ENCODE measurements at places on chromosomes 16 and 17.

GRCh38 chr16:76970745-76971099, 220.3 kb upstream of the MON1B start:
- DNase-seq: no peak

GRCh38 chr16:66918803-66919568, at the start of gene CDH16:
TSS of gene CDH16 (minus strand) at chr16:66918885. CDS start at chr16:66918065, 820 bp downstream.
- no peak for DNase-seq

- DNase-seq: no peak
These were observed 21.9 kb downstream of the PARN start for GRCh38 chr16:14608111-14608566.

DNA sequence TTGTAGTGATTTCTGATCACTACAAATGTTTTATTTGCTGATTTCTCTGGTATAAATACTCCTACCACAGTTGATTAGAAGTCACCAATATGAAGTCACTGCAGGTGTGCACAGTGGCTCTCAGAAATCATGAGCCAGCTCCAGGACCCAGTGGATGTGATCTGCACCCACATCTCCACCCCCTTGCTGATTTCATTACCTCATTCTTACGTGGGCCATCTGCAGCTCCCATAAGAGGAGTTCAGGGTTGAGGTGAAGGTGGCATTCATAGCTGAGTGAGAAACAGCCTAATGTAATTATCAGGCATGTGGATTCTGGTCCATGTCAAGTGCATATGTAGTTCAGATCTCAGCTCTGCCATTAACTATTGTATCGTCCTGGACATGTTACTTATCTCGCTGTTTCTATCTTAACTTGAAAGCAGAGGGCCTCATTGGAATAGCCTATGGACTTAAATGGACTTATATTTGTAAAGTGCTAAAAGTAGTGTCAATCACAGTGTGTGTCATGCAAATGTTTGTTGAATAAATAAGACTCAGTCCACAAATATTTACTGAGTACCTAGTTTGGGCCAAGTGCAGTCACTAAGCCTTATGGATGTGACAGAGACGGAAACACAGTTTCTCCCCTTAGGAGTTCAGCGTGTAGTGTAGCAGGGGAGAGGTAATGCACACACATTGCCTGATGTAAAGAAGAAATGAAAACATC, 40.7 kb upstream of the ZKSCAN2 start:
- no peak for DNase-seq

DNA sequence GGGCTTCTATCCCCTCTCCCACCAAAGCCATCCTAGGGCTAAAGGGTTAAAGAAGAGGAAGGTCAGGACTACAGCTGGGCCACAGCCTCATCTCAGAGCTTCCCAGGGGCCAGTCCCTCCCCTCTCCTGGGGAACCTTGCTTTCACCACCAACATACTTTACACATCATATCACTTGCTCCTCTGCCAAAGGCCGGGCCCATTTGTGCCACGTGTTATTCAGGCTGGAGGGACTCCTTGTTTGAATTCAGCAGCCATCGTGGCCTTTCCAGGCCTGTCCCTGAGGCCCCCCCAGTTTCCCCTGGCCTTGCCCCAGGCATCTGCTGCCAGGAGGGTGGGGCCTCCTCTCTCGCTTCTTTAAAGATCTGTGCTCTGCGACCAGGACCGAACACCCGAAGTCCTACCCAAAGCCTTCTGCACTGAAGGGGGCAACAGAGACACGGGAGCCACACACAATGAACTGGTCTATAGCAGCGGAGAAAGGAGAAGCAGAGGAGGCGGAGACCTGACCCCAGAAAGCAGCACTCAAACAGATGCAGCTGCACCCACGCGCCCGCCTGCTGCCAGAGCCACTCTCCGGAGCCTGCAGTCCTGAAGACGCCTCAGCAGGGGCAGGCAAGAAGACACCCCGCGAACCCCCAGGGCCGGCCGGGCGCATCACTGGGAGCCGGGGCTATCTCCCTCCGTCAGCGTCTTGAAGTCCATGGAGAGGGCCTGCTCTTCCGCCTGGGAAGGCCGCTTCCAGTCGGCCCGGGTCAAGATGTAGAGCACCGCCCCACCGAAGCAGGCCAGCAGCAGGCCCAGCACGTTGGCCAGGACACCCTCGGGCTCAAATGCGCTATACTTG, 12.1 kb downstream of the CYB561 start:
- DNase-seq: no peak
